ENCODE measurements at places on chromosomes 3 and 15.
A peak's percentile ranks its signal among the peaks of the same experiment; 100 is the strongest.

- no peak for DNase-seq
Measured at GRCh38 chr3:157148196-157148889, 11.6 kb downstream of the CCNL1 start.

GRCh38 chr3:24018784-24019570 lies 73.9 kb downstream of the NR1D2 start:
- no peak for DNase-seq

GRCh38 chr3:99084156-99084555 lies 182.7 kb upstream of the DCBLD2 start:
- DNase-seq: no peak

DNA sequence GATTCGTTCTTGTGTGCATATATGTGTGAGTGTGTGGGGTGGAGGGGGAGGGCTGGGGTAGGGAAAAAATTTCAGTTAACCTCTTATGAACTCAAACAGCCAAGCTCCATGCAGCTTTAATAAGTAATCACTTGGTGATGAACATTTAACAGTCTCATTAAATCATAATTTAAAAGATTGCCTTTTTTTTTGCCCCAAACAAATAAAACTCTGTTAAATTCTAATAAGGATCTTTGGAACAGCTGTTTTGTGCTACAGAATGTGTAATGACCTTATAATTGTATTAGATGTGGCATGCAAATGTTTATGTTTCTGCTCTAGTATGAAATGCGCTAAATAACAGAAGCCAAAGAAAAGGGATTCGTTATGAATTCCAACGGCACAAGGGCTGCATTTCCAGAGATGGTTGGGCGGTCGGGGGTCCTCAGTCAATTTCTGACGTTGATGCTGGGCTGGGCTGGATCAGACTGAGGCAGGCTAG lies 80.0 kb upstream of the RORA start:
- no peak for DNase-seq

DNA sequence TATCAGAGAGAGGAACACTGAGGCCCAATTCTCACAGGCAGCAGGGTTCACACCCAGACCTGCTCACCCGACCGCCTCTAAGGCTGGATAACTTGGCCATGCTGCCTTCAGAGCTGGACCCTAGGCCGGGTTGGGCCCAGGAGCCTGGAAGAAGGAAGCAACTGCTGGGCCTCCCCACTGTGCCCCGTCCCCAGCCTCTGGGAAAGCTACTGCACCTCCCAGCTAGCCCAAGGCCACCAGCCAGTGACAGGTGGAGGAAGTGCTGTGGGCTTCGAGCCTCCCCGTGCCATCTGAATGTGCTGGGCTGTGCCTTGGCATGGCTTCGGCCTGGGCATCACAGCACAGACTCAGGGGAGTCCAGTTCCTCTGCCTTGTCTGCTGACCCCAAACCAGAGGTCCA lies 62.5 kb upstream of the RPL32 start:
- DNase-seq: no peak

DNA sequence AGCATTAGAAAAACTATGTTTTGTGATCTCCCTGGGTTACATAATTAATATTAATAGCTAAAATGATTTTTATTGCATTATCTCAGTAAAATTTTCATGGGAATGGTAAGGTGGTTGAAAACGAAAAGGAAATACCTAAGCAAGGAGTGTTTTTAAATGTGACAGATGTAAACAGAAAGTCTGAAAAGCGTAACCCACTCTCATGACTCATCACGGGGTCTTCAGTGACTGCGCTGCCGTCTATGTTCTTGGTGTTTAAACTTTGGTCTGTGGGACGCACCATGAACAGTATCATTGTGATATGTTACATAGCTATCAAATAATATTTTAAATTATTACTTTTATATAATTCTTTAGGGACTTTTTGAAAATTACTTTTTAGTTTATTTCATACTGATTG lies 19.8 kb downstream of the LRCH3 start:
- DNase-seq: no peak

- DNase-seq: no peak
Measured at GRCh38 chr3:61269435-61269834, 18.2 kb upstream of the FHIT start.

- DNase-seq: no peak
Measured at GRCh38 chr15:59565299-59565698, 46.3 kb upstream of the GCNT3 start.

GRCh38 chr3:26587571-26587970 lies 35.0 kb upstream of the LRRC3B start:
- DNase-seq: no peak

GRCh38 chr3:155242342-155242741 lies 51.1 kb downstream of the STRIT1 start:
- no peak for DNase-seq

- peak; percentile 66 for DNase-seq
Measured at GRCh38 chr3:184314700-184315542, 515 bp downstream of the EIF4G1 start.

GRCh38 chr3:99330281-99330680 lies 308.1 kb upstream of the COL8A1 start:
- DNase-seq: no peak

- no peak for DNase-seq
Measured at GRCh38 chr3:177833332-177833731, 636.0 kb upstream of the TBL1XR1 start.

GRCh38 chr15:75062706-75063105 lies 39.3 kb downstream of the PPCDC start:
- DNase-seq: no peak

DNA sequence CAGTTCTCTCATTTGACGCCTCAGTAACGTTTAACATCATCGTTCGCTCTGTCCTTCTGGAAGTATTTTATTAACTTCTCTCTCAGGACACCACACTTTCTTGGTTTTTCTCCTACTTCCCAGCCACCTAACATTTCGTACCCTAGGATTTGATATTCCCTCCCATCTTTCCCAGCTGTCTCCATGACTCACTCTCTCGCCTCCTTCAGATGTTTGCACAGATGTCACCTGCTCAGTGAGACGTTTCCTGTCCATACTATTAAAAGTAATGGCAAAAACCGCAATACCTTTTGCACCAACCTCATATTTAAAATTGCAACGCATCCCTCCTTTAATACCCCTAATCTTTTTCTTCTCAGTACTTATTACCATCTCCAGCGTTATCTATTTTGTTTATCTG lies 62.1 kb upstream of the SPRED1 start:
- no peak for DNase-seq

DNA sequence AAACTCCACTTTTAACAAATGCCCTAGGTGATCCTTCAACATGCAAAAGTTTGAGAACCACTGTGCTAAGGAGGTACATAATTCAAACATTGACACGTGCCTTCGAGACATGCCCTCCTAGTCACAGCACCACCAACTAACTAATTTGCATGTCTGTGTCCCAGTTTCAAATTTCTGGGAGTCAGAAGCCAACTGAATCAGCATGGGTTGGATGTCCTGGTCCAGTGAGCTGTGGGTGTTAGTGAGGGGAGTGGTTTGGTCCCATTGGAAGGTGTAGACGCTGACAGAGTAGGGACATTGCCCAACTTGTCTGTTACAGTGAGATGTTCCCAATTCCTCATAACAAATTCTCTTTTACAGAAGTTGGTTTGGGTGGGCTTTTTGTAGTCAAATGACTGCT lies 67.3 kb upstream of the ADPGK start:
- DNase-seq: no peak

- peak; percentile 59 for DNase-seq
Measured at GRCh38 chr3:188627652-188628051, 473.7 kb downstream of the LPP start.

GRCh38 chr15:93428807-93429351 lies 339.9 kb upstream of the RGMA start:
- no peak for DNase-seq

- DNase-seq: no peak
Measured at GRCh38 chr3:30492322-30493192, 113.8 kb upstream of the TGFBR2 start.

GRCh38 chr3:14403619-14404155 lies 1.3 kb downstream of the SLC6A6 start:
- no peak for DNase-seq

DNA sequence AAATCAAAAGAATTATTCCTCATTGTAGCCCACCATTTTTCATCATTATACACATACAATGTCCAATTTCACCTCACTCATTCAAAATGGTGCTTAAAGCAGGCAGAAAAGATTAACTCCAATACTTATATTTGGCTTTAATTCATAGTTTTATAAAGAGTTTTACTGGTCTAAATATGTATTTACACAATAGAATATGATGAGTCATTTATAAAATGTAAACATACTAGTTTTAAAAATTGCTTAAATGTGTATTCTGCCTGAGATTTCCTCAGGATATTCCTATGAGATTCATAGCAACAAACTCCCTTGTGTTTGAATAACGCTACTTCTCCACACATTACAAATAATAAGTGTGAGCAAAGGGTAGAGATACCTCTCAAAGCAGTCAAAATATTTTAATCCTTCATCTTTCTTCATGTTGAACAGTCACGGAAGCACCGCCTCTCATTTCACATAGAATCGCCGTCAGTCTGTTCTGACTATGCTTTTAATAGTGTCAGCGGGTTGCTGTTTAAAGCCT lies 75.7 kb upstream of the GBE1 start:
- no peak for DNase-seq

GRCh38 chr3:48855681-48856447 lies 8.2 kb upstream of the PRKAR2A start:
- DNase-seq: no peak

DNA sequence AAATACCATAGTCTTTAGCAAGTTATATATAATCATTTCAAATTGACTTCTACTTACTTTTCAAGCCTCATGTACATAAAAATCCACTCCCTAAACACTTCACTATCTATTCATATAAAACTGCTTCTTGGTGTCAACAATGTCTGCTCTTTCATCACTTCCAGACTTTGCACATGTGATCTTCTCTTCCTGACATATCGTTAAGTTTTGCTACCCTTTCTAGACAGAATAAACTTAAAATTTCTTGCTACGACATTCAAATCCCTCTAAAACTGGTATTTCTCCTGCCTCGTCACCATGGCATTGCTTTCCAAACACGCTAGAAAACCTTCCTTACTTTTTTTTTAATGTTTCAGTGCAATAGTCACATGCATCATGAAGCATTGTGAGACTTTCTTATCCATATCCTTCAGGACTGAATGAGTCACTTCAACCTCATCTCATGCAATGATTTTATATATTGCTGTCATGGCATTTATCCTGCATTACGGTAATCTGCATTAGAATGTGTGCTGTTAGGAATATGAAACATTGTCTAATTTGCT lies 122.8 kb downstream of the GMNC start:
- no peak for DNase-seq

- DNase-seq: peak; percentile 53
Measured at GRCh38 chr3:16728770-16729745, 123.8 kb upstream of the DAZL start.

GRCh38 chr3:41137686-41138111 lies 61.6 kb upstream of the CTNNB1 start:
- no peak for DNase-seq

GRCh38 chr3:2880218-2880756 lies 229.9 kb downstream of the IL5RA start:
- no peak for DNase-seq

DNA sequence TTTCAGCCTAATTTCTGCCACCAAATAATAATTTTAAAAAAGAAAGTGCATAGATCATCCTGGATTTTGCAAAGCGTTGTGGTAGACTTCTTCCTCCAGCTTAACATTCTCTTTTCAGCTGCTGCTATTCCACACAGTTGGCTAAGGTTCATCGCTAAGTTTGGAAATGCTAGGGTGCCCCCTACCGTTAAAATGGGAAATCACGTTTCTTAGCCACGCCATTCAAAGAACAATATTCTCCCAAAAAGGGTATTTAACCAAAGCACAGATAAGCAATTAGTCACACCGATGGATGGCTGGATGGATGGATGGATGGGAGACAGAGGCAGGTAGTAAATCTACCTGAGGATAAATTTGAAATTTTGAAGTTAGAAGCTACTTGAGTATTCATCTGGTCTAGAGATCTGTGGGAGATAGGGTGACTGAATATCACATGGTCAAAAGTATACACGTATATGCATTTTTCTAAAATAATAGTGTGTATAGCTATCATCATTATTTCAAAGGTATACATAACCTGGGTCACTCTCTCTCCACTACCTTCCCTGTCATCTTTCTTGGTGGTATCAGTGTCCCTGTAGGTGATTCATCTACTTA lies 67.2 kb downstream of the EFHB start:
- peak; percentile 45 for DNase-seq

DNA sequence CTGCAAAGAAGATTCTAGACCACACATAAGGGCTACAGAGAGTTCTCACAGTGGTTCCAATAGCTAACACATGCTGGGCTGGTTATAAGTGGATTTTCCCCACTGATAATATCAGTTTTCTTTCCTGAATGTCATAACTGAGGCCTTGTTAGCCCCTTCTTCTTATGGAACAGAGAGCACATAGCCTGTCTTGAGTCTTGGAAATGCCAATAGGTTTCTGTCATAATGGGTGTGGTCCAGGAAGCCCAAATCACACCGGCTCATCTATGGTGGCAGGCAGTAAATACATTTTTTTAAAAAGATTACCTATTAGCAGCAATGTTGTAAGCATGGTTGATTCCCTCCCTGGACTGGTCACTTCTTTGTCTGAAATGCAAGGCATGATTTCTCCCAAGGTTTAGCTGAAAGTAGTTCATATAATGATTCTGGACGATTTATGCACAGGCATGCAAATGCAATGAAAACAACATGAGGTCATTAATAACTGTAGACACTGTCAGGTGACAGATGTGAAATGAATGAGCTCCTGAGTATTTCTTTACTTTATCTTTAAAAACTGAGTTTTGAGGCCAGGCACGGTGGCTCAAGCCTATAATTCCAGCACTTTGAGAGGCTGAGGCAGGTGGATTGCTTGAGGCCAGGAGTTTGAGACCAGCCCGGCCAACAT lies 67.2 kb upstream of the ATP2C1 start:
- DNase-seq: no peak

DNA sequence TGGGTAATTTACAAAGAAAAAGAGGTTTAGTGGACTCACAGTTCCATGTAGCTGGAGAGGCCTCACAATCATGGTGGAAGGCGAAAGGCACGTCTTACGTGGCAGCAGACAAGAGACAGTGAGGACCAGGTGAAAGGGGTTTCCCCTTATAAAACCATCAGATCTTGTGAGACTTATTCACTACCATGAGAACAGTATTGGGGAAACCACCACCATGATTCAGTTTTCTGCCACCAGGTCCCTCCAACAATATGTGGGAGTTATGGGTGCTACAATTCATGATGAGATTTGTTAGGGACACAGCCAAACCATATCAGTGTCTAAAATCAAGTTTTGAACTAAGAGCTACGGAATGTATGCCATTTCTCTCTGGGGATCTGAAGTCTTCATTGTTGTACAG lies 354.8 kb upstream of the C2CD4B start:
- no peak for DNase-seq
